Upper lobe of left lung (tissue), 6 donors: ENCODE measurements at places on chromosomes 7 and 10.

DNA sequence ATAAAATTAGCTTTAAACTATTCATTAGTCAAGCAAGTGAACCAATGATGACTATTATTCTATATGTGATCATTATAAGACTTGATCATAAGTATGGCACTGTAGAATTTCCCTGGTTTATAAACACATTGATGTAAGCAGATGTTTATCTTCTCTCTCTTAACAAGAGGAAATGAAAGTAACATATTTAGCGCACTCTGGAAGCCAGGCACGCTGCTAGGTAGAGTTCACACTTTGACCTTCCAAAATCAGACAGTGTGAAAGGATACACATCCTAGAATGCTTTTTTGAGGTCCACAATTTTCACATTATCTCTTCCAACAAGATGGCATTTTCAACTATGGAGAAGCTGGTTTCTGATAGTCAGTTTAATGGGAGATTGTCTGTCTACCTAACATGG is 529.4 kb upstream of the IGFBP3 start:
- H3K27me3 ChIP-seq: no peaks in the 10 kb centered on the region
- H3K36me3 ChIP-seq: no peaks in the 10 kb centered on the region
- DNase-seq: no peak
- no peak overlapping the region for H3K4me3 ChIP-seq

- H3K4me1 ChIP-seq: no peaks in the 10 kb centered on the region
- no peak for DNase-seq
- H3K36me3 ChIP-seq: no peaks in the 10 kb centered on the region
- H3K27ac ChIP-seq: no peak overlapping the region
- no peak overlapping the region for H3K4me3 ChIP-seq
These were observed 10.6 kb upstream of the UPP1 start for GRCh38 chr7:48078470-48078869.

DNA sequence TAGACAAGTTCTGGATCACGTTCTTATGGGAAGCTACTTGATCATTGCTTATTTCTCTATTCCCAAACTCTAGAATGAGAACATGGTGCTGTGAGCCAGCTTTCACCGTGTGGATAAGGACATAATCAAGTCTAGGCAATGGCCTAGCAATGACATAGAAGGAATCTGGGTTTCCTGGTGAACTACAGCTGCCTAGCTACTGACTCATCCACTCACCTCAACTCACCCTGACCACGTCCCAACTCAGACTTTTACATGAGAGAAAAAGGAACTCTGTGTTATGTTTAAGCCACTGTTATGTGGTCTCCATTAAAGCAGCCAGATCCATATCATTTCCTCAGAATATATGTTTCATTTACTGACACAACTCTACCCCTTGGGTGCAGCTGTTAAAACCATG is 18.8 kb upstream of the MET start:
- no peaks in the 10 kb centered on the region for H3K27me3 ChIP-seq
- H3K4me1 ChIP-seq: no peaks in the 10 kb centered on the region
- H3K4me3 ChIP-seq: no peak overlapping the region
- no peaks in the 10 kb centered on the region for H3K36me3 ChIP-seq
- no peak for DNase-seq

DNA sequence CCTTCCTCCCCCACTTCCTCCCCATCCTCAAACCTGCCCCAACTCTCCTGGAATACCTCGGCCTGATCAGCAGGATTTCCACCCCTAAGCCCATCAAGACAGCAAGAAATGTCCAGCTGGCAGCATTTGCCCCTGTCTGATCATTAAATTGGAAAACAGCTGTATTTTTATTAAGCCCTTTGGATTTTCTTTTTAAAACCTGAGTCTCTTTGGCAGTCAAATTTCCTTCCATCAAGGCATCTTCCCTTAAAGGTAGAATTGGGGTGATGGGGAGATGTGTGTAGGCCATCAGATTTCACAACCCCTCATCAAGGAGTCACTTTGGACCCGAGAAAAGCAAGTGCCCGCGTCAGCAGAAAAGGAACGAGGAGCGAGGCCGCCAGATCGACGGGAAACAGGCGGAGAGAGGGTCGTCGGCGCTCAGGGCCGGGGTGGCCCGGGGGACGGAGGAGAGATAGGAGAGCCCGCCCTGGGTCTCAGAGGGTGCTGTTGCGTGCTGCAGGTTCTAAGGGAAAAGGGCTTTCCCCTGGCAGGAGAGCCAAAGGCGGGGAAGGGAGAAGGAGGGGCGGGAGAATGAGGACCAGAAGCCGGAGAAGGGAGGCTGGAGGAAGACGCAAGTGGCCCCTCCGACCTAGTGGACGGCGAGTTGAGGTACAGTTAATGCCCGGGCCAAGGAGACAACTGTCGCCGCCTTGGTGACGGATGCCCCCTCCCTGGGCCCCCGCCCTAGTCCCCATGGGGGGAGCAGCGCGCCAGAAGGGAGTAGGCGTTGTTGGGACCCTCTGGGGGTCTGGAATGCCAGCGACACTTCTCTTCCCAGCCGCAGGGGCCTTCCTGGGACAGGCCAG is 11.5 kb upstream of the GATA3 start:
- no peak overlapping the region for H3K27ac ChIP-seq
- DNase-seq: no peak
- H3K4me3 ChIP-seq: no peak overlapping the region
- H3K27me3 ChIP-seq: peaks cover 25% of the 10 kb centered on the region
- peaks cover 25% of the 10 kb centered on the region for H3K4me1 ChIP-seq
- no peaks in the 10 kb centered on the region for H3K36me3 ChIP-seq

- H3K4me3 ChIP-seq: no peak overlapping the region
- H3K36me3 ChIP-seq: no peaks in the 10 kb centered on the region
- H3K27ac ChIP-seq: no peak overlapping the region
- no peak for DNase-seq
- H3K27me3 ChIP-seq: no peaks in the 10 kb centered on the region
- no peaks in the 10 kb centered on the region for H3K4me1 ChIP-seq
These were observed 101.2 kb upstream of the PALS2 start for GRCh38 chr7:24472093-24472492.

DNA sequence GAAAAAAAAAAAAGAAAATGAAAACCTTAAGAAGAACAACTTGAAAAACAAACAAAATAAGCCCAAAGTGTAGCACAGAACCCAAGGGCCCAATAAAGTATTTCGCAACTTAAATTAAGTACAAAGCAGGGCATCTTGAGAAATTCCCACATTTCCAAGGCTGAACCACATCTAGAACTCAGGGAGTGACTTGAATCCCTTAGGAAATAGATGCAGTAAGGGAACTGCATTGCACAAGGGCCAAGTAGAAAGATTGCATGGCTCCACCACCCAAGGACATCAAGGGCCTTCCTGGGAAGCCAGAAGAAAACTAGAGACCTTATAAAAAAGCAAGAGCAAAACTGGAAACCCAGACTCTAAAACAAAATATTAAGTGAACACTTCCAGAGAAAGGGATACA is 352.7 kb downstream of the CXCL12 start:
- H3K27ac ChIP-seq: no peak overlapping the region
- H3K4me1 ChIP-seq: no peaks in the 10 kb centered on the region
- H3K27me3 ChIP-seq: no peaks in the 10 kb centered on the region
- H3K4me3 ChIP-seq: no peak overlapping the region
